ENCODE measurements at places on chromosomes 2 and 18.
A peak's percentile ranks its signal among the peaks of the same experiment; 100 is the strongest.

GRCh38 chr2:49224426-49225010 is 70.2 kb upstream of the FSHR start:
- no peak for DNase-seq

GRCh38 chr2:169426069-169426663 is 53.1 kb upstream of the BBS5 start:
- no peak for DNase-seq

GRCh38 chr2:240935103-240935876 is 29.2 kb downstream of the CROCC2 start:
- no peak for DNase-seq

DNA sequence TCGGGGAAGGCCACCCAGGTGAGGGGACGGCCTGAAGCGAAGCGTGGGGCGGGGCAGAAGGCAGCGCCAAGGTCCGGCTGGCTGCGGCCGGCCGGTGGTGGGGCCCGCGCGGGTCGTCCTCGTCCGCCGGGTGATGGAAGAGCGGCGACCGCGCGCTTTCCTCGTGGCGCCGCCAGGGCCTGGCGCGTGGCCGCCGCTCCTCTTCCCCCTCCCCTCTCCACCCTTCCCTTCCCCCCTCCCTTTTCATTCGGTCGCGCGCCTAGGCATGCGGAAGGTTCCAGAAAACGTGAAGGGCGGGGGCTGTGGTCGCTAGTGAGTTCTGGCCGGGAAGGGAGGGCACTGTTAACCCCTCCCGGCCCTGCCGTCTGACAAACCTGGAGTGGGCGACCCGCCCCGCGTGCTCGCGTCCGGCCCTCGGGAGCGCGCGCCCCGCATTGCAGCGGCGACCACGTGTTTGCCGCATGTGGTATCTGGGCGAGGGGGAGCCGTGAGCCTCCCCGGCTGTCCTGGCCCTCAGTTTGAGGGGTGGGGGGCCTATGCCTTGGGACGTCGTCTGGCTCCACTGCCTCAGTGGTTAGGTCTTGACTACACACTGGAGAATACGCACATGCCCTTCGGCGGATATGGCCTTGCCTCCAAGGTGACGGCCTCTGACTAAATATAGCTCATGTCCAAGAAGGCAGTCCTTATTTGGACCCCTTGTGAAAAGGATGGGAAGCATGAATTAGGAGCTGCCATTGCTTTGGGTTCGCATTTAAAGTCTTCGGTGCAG is 579 bp downstream of the MAT2A start:
- DNase-seq: peak; percentile 86

DNA sequence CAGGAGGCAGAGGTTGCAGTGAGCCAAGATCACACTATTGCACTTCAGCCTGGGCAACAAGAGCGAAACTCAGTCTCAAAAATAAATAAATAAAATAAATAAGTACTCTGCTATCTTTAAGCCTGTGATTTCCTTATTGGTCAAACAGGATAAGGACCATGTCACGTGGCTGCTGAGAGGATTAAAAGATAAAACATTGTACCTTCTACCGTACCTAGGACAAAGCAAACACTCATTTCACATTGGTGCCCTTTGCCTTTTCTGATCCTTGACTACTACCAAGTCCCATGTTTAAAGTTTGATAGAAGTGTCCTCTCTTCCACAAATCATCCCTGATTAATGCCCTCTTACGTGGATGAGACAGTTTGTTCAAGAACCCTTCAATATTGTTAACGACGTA is 120.2 kb upstream of the TFCP2L1 start:
- no peak for DNase-seq

- DNase-seq: no peak
Observed at GRCh38 chr2:85534881-85535280, 4.1 kb upstream of the MAT2A start.
